ENCODE measurements at places on chromosomes 3 and 15.

GRCh38 chr15:100772892-100773520 is 106.6 kb upstream of the ALDH1A3 start:
- no peak for DNase-seq

- no peak for DNase-seq
These were observed 15.3 kb downstream of the PIGB start for GRCh38 chr15:55334371-55334770.

GRCh38 chr15:64694816-64695215 is 80.6 kb downstream of the RBPMS2 start:
- no peak for DNase-seq

GRCh38 chr3:167750272-167750971 is 14.9 kb downstream of the SERPINI1 start:
- DNase-seq, result no peak

GRCh38 chr3:156605686-156606605 is 51.0 kb upstream of the SSR3 start:
- DNase-seq, result peak; percentile 88

- DNase-seq, result no peak
These were observed 1.9 kb upstream of the RMDN3 start for GRCh38 chr15:40756938-40757337.

GRCh38 chr15:27937851-27938250 is 161.3 kb downstream of the OCA2 start:
- DNase-seq, result no peak

DNA sequence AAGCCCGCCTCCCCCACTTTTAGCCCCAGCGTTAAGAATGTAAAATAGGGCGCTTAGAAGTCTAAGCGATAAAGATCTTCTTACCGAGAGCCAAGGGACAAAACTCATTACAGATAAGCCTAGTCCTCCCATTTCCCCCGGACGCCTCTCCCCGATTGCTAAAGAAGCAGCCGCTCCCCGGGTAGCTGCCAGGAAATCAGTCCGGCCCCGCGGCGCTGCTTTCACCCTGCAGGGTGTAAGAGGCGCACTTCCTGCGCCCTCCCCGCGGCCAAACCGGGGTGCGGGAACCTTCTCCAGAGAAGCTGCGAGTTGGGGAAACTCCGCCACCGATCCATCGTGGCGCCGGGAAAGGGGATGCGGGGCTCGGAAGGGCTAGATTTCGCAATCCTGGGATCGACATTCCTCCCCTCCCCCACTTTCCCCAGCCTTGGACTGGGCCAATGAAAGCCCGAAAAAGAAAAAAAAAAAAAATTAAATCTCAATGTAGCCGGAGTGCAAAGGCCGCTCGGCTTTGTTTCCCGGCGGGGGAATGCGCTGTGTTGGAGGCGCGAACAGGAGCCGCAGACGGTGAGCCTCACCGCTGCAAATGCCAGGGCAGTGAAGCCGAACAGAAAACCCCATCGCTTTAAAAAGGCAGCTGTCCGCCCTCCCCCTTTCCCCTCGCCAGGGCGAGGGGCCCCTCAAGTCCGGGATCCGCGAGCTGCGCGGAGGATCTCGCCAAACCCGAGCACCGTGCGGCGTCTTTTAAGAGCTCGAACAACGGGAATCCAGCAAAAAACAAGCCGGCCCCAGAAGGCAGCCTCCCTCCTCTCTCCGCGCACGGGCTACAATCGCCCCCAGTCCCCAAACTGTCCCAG is 626 bp upstream of the PTPRG start:
- DNase-seq, result peak; percentile 69

DNA sequence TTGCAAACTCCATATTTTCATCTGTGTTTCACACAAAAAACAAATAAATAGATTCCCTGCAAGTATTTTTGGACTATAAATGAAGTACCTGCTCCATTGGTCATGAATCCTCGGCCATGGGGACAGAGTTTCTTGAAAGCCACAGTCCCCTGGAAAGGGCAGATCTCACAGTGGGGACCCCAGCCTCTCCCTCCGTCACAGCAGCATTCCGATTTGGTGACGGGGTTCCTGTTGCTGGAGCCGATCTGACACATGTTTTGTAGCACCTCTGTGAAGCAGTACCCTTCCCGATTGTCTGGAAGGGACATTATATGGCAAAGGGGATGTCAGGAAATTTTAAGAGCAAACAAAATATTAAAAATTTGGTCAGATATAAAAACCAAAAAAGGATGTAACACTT is 96.2 kb downstream of the DUT start:
- no peak for DNase-seq

- DNase-seq, result no peak
These were observed 3.6 kb upstream of the COL6A5 start for GRCh38 chr3:130341882-130342281.
